Stimulated activated CD4-positive, alpha-beta T cell treated with anti-CD3 and anti-CD28 coated beads, Interleukin-2, amount 100 ng/mL, for 24 hours (primary cell): ENCODE measurements at places on chromosomes 3 and 15.

DNA sequence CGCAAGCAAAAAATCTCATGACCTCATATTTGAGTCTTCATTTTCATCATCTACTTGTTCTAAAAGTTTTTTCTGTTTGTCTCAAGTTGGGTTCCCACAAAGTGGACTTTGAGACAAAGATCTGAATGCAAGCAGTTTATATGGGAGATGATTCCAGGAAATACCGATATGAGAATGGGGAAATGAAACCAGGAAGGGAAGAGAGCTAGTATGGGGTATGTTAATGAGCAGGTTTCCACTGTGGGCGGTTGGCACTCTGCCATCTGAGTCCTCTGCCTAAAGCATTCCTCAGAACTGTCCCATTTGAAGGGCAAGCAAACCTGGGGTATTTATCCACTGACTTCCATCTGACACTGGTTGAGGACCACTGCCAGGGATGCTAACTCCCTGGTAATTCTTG, 8.8 kb downstream of the ADPRH start:
- peak; percentile 26 for DNase-seq

- DNase-seq: no peak
Measured at GRCh38 chr3:123343296-123344174, 105.4 kb downstream of the ADCY5 start.

DNA sequence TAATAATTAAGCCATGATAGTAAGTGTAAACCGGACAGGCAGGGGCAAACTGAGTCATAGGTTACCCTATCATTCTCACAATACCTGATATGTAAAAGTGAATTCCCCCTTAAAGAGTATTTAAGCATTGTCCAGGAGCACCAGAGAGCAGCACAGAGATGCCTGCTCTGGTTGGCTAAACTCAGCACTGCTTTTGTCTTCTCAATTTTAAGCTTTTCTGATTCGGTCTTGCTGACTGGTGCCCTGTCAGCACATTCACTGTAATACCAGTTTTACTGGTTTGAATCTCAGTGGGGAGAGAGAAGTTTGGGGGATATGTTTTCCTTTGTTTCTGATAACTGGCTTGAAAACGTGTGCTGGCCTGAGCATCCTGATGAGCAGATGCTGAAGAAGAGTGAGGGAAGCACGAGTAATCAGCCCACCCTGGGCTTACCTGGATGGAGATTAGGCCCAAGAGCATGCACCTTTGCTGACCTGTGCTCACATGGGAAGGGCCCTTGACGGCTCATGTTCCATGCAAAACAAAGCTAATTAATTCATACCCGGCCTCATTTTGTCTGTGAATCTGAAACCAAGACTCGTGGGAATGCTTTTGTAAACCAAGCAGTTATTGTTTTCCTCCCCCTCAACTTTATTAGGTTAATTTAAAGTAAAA, 208.5 kb upstream of the MRPL3 start:
- no peak for DNase-seq

GRCh38 chr3:42526616-42527367, 24.3 kb downstream of the VIPR1 start:
- peak; percentile 55 for DNase-seq

- DNase-seq: no peak
Measured at GRCh38 chr3:13665582-13666226, 116.8 kb downstream of the FBLN2 start.

- no peak for DNase-seq
Measured at GRCh38 chr15:38227941-38228340, 24.7 kb upstream of the SPRED1 start.

DNA sequence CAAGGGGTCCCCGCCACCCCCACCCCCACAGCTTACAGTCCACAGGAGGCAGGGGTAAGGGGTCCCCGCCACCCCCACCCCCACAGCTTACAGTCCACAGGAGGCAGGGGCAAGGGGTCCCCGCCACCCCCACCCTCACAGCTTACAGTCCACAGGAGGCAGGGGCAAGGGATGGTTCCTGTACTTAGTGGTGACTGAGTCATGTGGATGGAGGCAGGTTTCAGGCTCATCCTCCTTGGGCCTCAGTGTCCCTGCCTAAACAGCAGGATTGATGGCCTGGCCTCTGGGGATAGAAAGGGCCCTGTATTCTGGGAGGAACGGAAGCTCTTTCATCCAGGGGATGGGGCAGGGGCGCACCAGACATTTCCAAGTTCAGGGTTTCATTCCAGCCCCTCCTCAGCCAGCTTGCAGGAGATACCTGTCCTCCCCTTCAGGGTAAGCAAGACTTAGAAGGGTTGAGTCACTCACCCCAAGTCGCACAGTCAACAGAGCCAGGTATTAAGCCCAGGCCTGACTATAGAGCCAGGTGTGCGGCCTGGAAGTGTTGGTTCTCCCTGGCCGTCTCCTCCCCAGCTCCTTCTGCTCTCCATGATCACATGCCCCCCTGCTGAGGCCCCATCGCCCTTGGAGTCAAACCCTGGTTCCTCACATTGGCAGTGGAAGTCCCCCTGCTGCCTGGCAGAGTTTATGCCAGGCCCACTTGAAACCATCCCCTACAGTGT, 12.5 kb downstream of the CSK start:
- DNase-seq: no peak

- no peak for DNase-seq
Measured at GRCh38 chr15:65870889-65871533, 1.7 kb downstream of the RAB11A start.

DNA sequence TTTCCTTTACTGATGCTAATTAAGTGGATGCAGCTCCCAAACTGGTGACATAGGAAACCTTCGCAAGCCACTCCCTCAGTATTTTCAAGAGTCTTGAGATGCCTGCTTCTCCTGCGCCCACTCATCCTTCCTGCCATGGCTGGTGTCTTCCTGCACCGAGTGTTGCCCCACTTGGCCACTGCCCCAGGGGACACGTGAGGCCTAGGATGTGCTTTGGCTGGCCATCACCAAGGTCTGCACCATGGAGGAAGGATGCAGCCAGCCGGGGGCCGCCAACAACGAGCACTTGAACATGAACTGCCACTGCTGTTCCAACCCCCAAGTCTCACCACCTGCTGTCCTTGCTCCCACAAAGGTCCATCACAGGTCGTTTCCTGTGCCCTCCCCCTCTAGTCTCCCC, 34.1 kb downstream of the EPHB3 start:
- DNase-seq: no peak

- DNase-seq: no peak
Measured at GRCh38 chr3:120160050-120160449, 65.8 kb upstream of the GSK3B start.

DNA sequence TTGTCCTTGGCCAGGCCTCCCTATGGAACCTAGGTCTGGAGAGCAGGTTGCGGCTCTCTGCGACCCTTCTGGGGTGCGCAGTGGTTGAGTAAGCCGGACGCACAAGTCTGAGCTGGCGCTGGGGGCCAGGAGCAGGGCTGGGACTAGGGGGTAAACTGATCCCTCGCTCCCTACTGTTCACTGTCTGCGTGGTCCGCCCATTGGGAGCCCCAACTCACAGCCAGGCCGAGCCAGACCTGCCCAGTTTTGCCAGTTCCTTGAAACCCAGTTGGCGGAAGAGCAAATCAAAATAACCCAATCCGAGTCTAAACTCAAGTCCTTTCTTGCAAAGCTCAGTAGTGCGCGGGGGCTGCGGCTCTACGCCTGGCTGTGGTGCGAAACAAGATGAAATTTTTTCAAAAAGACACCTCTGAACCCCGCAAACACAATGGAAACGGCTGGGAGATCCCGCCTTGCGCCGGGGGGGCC, 17.5 kb downstream of the RGMA start:
- no peak for DNase-seq

DNA sequence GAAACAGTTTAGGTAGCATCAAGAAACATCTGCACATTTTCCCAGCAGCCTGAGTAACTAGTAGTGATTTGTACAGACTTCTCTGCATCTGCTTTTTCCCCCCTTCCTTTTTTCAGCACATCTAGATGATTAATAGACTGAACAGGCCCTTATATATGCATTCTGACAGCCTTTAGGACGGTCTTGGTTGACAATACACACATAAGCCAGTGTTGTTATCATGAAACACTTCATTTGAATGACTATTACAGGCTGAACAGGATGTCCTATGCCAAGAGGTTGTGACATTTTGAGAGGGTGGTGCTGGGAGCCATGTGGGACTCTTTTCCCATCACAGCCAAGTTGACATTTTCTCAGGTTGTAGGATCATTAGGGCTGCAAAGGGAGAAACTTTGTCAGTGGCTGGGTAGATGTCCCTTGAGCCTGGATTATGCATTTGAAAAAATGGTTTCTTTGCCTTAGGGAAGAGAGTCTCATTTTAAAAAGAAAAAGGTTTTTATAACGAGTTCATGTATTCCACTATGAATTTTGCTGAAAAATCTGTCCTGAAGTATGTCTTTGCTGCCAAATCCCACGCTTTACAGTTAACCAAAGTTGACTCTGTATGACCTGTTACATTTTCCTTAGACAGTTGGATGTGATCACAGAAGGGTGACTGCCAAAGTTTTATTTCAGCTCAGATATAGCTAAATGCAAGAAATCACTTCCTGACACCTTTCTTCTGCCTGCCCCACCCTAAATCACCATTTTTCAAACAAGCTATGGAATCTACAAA, 73.7 kb downstream of the FILIP1L start:
- no peak for DNase-seq

GRCh38 chr3:45693941-45694521, 4.8 kb downstream of the SACM1L start:
- DNase-seq: no peak

- no peak for DNase-seq
Measured at GRCh38 chr15:100100926-100101325, 240.8 kb downstream of the ADAMTS17 start.
